ENCODE measurements at places on chromosomes 5 and 9.

GRCh38 chr9:130467316-130467715 lies 22.6 kb downstream of the ASS1 start:
- no peak for DNase-seq

GRCh38 chr9:18717759-18718158 lies 243.8 kb downstream of the ADAMTSL1 start:
- DNase-seq, result no peak

GRCh38 chr9:127943731-127944144 lies 6.1 kb upstream of the DPM2 start:
- peak; percentile 78 for DNase-seq

DNA sequence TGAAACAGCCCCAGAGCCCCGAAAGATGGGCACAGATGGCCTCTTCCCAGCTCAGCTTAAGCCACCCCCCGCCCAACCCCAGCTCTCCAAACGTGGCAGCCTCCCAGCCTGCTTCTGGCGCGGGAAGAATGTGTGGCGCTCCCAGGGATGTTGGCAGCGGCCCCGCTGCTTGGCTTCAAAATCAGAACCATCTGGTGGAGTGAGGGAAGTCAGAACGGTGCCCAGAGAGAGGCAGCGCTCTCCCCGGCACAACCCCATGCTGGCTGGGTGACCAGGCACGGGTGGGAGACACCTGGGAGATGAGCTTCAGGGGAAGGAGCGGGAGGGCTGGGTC lies 72.7 kb upstream of the ORM1 start:
- DNase-seq, result no peak

DNA sequence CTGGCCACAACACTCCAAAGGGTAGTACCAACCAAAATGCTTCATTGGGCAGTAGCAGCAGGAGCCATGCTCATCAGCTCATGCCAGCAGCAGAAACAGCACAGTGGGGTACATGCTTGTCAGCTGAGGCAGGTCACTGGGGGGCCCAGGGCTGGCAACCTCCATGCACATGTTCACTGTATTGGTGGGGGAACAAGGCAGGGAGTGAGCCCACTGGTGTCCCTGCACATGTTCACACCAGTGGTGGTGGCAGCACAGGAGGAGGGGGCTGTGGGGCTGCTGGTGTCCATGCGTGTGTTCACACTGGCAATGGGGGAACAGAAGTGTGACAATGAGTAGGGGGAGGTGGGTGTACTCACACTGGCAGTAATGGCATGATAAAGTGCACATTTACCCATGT lies 254.3 kb upstream of the KIF2A start:
- no peak for DNase-seq
